Psoas muscle (tissue), 8 donors: ENCODE measurements at places on chromosomes 11 and 22. TPM values are rescaled to one million over a fixed set of nuclear protein-coding genes. Genes with fewer than 3 reads are reported as not detected.

DNA sequence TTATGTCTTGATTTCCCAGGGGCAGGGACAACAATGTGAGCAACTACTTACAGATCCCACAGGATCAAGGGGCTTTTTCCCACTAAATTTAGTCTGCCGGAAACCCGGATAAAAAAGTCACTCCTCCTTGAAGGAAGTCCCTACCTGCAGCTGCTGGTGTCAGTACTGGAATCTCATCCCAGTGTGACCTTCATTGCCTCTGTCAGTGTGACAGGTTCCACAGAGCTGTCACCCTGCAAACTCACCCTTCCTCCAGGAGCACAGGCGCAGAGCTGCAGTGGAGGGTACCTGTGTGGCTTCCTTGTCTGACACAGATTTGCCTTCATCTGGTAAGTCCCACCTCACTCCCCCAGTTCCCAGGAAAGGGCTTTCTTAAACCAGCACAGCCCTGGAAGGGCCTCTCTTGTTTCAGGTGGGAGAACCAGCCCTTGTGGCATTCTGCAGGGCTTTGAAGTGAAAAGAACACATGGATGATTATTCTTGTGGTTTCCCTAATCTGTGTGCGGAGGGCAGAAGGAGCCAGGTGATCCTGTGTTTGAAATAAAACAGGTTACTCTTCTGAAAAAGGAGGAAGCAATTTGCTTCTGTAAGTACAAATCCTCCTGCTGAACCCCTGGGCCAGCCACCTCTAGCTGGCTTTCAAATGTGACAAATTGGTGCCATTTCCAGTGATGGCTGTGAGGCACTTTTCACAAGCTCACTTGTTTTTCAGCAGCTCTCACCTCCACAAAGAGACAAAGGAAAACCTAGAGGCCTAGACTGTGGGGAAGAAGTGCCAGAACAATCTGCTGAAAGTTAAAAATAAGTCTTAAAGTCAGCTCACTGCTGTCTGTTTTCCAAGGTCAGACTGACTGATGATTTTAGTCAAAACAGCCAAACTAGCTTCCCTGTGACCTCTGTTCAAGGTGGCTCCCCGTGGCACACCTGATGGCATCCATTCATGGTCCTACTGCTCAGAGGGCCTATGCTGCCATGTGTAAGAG is 9.2 kb upstream of the PRSS23 start:
- no peak for DNase-seq

GRCh38 chr11:74417379-74417804 is 19.2 kb upstream of the PGM2L1 start:
- no peak for DNase-seq

GRCh38 chr11:20089367-20089766 is 70.9 kb downstream of the DBX1 start:
- no peak for DNase-seq

GRCh38 chr11:78419327-78419726 is 1.7 kb upstream of the GAB2 start:
- peak; percentile 59 for DNase-seq

The IL17REL gene
- total RNA-seq: not detected

GRCh38 chr11:117649296-117650055 is 147.5 kb downstream of the DSCAML1 start:
- no peak for DNase-seq
